NCI-H1048 (cell line): ENCODE measurements at places on chromosomes 7 and 10.

DNA sequence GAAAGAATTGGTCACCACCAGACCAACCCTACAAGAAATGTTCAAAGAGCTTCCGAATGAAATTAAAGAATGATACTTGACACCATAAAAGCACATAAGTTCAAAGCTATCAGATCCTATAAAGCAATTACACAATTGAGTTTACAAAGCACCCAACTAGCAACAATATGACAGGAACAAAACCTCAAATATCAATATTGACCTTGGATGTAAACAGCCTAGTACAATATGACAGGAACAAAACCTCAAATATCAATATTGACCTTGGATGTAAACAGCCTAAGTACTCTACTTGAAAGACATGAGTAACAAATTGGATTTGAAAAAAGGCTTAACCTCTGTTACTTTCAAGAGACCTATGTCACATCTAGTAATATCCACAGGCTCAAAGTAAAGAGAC, 1201.4 kb downstream of the XPNPEP1 start:
- DNase-seq, result no peak

- no peak for DNase-seq
Observed at GRCh38 chr7:138891446-138891810, 89.8 kb downstream of the KIAA1549 start.

DNA sequence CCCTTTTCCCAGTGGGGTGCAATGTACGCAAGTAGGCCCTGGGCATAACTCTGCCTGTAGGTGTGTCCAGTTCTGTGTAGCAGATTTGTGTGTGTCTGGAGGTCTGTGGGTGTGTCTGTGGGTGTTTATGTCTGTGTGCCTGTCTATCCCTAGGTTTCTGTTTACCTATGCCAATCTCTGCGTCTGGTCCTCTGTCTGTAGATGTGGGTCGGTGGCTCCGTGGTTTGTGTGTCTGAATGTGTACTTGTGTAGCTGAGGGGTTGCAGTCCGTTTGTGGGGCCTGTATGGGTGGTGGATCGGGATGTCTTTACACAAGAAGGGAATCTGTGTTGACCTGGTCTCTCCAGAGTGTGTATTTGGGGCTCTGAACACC, 932 bp downstream of the NYAP1 start:
- DNase-seq, result no peak

GRCh38 chr7:22008087-22008486, 62.4 kb upstream of the CDCA7L start:
- DNase-seq, result no peak

- DNase-seq, result no peak
Observed at GRCh38 chr10:75773231-75773780, 341.9 kb downstream of the LRMDA start.

- no peak for DNase-seq
Observed at GRCh38 chr7:121132940-121133339, 144.4 kb downstream of the CPED1 start.

DNA sequence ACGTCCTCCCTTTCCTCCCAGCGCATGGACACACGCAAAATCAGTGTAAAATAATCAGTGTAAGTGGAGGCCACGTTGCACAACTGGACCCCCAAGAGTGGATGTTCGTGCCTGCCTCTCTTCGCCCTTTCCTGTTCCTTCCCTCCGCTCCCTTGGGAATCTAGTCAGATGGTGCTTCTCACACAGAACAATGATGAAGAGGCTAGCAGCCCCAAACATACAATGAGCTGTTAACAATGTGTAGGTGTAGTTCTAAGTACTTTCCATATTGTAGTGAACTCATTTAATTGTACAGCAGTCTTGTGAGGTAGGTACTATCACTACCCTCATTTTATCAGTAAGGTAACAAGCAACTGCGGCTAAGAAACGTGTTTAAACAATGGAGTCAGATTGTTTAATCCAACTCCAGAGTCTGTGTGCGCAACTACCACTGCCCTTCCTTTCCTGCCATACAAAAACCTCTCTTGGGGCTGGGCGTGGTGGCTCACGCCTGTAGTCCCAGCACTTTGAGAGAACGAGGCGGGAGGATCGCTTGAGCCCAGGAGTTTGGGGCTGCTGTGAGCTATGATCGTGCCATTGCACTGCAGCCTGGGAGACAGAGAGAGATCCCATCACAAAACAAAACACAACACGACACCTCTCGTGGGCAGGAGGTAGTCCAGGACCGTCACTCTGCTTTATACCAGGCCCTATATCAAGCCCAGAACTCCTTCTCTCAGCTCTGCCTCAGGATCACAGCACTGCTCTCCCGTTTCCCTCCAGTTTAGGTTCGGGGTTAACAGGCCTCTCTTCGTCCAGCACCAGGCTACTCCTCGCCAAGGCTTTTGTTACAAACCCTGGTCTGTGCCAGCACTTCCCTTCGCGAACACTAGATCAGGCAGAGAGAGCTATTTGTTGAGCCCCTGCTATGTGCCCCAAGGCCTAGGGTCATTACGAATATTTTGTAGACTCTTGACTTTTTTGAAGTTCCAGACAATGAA, 1.1 kb downstream of the FKBP9 start:
- DNase-seq, result no peak

- no peak for DNase-seq
Observed at GRCh38 chr10:49663596-49663995, 15.9 kb upstream of the C10orf53 start.

- no peak for DNase-seq
Observed at GRCh38 chr10:97915346-97916131, 65.9 kb downstream of the GOLGA7B start.

GRCh38 chr7:158014976-158015375, 572.6 kb downstream of the PTPRN2 start:
- no peak for DNase-seq

GRCh38 chr10:111705021-111705420, 478.5 kb downstream of the GPAM start:
- DNase-seq, result no peak

- no peak for DNase-seq
Observed at GRCh38 chr7:77550586-77550985, 13.5 kb downstream of the PTPN12 start.

GRCh38 chr7:138278601-138279000, 181.5 kb upstream of the TRIM24 start:
- DNase-seq, result no peak

DNA sequence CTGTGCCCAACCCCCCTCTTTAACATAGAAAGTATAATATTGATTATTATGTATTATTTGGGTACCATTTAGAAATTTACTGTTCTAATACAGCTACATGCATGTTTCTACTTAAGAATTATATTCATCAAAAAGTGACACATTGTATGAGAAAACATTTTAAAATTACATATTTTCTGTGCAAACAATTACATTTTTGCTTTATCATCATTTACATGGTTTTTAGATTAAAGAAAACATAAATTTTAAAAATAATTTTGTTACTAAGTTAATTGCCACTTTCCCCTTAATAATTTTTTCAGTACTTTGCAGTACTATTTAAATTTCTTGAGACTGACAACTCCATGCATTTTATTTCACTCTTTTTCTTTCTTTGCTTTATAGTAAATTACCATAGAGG, 95.3 kb upstream of the GATAD1 start:
- no peak for DNase-seq

DNA sequence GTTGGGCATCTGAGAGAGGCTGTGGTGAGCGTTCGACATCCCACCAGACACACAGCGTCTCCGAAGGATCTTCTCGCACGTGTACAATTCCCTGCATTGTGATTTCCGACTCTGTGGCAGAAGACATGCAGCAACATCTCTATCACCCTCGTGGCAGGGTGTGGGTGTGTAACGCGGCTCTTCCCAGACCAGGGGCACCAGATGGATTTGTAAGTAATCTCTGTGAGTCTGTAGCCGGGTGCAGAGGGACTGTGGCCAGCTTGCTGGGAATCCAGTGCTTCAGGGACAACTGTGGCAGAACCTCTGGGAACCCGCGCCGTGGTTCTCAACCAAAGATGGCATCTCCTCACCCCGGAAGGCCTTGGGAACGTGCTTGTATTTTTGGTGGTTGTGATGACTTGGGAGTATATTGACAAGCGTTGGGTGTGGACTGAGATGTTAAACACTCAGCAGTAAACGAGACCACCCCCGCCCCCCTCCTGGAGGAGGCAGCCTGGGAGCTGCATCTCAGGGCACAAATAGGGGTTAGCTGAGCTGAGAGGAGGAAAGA, 21.2 kb downstream of the FOXL3 start:
- DNase-seq, result no peak

DNA sequence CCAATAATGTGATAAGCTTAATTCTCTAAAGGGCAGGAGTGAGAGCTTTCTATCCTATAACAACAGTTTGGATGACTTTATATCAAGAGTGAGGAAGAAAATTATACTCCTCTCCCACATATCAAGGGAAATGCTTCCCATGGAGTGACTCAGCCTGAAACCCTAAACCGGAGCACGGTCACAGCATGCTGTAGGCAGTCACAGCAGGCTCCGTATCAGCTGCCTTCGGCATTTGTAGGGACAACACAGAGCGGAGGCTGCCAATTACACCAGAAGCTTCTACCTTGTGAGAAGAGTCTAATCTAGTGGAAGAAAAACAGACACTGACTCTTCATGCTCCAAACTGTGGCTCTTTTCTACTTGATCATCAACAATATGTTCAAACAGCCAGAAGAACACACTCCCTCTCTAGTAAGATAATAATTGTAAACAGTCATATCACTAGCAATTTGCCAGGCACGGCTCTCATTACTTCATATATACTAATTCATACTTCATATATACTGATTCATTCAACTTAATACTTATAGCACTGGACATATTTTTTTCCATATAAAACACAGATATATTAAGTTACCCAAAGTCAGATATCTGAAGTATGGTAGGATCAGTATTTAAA, 65.9 kb downstream of the DGKB start:
- DNase-seq, result no peak

- DNase-seq, result no peak
Observed at GRCh38 chr7:37095122-37095521, 353.5 kb downstream of the ELMO1 start.

DNA sequence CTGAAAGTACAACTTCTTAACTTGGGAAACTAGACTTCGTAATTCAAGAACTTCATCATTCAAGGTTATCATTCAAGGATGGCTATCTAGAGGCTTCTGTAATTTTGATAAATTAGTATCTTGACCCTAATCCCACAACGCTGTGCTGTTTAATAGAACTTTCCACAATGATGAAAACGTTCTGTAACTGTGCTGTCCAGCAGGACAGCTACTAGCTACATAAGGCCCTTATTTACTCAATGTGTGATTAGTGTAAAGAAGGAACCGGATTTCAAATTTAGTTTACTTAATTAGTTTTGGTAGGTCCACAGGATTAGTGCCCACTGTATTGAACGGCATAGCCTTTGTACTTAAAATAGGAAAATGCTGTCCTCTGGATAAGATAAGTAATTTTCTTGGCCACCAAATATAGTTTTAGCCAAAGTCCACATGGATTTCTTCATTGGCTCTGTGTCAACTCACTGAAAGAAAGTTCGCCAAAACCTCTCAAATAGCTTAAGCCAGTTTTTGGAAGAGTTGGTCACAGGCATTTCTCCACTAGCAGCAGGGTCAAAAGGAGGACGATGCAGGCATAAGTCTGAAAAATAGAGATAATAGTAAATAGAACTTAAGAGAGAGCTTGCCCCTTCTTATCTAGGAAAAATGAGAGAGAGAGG, 17.3 kb downstream of the DGKI start:
- DNase-seq, result no peak

DNA sequence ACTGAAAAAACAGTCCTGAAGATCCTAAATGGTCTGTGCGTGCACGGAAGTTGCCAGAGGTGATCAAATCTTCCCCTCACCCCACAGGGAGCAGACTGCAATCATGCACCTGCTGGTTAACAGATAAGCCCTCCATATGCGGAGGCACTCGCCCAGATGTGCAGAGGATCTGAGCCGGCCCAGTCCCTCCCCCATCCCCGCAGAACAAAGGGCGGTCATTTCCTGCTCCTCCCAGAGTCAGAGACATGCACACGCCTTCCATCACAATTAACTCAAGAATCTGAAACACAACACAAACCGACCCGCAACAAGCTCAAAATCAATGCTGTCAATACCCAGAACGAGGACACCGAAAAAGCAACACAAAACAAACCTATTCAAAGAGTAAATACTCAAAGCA, 24.2 kb downstream of the CRTAC1 start:
- no peak for DNase-seq

GRCh38 chr10:93062514-93063143, 2.0 kb downstream of the CYP26C1 start:
- DNase-seq, result no peak

- DNase-seq, result no peak
Observed at GRCh38 chr7:43489257-43489656, 93.7 kb upstream of the STK17A start.

- DNase-seq, result no peak
Observed at GRCh38 chr10:97163781-97164501, 21.8 kb downstream of the SLIT1 start.

DNA sequence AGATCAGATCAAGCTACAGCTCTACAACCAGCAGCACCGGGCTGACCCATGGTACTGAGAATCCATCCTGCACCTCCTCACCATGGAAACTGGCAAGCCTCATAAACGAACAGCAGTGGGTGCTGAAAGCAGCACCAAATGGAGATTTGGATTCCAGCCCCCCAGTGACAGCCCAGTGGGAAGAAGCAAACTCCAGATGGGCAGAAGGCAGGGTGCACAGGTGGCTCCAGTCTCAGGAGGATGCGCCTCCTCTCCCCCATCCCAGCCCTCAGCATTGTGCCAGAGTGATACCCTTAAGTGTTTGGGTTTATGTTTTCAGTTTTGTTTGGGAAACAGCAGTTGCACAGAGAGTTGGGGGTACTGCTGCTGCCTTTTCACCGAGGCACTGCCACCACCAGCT, 20.6 kb upstream of the SMO start:
- DNase-seq, result no peak

GRCh38 chr7:142668495-142668894, 80.8 kb upstream of the PRSS1 start:
- DNase-seq, result no peak

DNA sequence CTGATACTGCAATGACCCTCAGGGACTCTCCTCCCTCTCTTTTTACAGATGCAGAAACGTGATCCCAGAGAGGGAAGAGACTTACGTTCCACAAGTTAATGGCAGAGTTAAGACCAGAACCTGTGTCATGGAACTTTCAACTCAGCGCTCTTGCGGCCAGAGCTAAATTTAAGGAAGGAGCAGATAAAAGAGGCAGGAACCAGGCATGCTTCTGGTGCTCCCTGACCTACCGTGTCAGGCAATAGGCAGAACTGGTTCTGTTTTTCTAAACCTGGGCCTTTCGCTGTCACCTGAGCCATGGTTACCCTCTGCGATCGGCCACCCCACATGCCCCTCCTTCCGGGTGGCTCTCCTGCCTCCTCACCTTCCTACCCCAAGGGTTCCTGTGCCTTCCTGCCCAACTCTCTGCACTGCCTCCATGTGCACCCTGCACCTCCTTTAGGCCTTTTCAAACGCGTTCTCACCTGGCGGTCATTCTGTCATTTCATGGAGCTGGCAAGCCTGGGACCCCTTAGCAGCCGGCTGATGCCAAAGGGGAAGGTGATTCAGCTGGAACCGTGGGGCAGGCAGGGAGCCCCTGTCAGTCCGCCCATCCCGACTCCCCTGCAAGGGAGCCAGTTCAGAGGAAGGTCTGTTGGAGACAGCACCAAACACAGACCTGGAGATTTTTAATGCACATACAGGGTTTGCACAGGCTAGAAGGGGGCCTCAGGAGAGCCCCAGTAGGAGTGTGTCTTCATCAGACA, 7.7 kb upstream of the GBX1 start:
- no peak for DNase-seq
